Stimulated activated CD4-positive, alpha-beta T cell treated with anti-CD3 and anti-CD28 coated beads, TNF-alpha, amount 100 ng/mL, for 24 hours (primary cell): ENCODE measurements at places on chromosomes 2 and 18.

DNA sequence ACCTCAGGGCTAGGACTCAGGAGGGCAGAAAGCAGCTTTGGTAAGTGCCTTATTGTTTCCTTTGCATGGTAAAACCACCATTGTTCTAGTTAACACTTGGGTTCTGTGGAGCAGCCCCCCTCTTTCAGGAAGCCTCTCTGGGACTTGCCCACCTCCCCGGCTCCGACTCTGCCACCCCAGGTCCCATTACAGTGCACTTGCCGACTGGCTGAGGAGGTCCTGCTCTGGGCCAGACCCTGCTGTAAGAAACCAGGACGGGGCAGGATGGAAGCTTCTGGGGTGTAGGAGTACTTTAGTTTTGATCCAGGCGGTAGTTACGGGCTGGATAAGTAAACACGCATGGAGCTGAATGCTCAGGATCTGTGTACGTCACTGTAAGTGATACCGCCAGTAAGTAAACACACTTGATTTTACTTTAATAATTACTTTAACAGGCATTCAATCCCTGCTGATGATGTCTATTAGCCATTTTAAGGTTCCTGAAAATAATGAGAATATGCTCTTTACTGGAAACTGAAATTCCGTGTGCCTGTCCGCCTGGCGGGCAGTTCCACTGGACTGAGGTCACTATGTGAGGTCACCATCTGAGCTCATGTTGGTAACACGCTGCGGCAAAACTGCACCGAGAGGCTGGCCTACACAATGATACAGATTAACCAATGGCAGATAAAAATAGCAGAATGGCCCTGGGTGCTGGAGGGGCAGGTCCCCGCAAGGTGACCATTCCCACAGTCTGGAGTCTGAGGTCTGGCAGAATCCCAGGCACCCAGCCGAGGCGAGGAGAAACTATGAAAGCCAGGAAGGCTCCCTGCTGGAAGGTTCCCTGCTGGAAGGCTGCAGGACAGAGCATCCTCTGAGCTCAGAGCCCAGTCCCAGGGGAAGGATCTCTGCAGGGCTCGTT lies 25.2 kb downstream of the HS1BP3 start:
- DNase-seq = no peak

GRCh38 chr18:36592282-36592681 lies 236.5 kb downstream of the TPGS2 start:
- no peak for DNase-seq

GRCh38 chr2:222950638-222951285 lies 89.9 kb downstream of the ACSL3 start:
- DNase-seq = no peak

DNA sequence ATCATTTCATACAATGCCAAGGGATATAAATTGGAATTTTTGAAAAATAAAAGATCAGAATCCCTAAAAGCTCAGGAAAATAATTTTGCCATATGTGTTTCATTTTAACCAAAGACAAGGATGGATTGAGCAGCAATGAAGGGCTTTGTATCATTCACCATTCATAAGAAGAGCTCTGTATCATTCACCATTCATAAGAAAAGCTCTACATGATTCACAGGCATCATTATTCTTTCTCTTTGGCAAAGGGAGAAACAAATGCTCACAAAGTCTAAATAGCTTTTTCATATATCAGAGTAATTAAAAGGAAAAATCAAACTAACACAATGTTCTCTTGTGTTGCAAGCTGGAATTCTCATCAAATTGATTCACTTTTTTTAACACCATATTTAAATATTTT lies 169.1 kb upstream of the MC4R start:
- DNase-seq = no peak

DNA sequence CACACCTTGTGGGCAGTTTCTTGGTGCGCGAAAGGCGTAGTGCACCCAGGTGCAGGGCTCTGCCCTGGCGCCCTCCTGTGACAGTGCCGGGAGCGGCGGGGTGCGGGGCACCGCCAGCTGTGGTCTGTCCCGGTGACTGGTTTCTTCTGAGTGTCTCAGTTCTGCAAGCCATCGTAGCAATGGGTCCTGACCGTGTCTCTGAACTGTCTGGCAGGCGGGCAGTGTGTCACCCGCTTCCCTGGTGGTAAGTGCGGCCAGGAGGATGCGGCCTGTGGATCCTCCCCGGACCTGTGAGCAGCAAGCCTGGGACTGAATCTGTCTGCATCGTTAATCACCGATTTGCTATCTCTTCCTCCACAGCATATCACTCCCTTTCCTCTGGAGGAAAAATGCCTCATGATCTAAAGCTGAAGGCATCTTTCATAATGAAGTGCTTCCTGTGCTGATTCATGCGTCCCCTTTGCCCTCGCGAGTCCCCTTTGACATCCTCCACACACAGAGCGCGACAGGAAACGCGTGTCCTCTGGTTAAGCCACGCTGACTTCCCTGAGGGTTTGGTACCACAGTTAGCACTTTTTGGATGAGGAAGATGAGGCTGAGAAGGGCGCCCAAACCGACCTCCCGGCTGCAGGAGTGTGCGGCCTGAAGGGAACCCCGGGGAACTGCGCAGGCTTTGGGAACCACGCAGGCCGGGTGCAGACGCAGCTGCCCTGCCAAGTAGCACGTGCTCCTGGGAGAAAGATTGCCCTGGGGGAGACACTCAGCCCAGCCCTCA lies 416.0 kb upstream of the HS6ST1 start:
- no peak for DNase-seq

DNA sequence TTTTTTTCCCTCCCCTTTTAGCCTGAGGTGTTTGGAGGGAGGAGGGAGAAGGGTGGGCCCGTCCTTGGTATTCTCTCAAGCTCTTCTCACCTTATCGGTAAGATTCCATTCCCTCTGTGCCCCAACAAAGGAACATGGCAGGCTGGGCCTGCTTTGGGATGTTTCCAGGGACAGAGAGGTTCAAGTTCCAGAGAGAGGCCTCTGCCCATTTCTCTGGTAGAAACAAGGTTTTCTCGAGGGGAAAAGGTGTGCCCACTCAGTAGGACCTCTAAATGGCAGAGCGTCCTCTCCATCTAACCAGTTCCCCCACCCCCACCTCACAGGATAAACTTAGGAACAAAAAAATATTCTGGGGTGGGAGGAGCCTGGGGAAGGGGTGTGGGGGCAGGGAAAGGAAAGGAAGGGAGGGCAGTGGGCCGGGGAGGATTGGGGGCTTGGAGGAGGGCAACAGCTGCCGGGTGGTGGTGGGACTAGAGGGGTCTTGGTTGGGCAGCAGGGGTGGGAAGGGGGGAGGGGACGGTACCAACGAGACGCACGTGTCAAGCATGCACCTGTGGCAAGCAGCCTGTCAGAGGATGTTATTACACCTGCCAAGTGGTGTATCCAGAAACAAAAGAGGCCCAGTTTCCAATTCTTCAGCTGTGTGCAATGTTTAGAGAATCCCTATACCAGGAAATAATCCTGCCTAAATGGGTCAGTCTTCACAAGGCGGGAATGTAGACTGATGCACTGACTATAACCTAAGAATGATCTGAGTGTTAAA lies 2.1 kb downstream of the PCBP1 start:
- no peak for DNase-seq

DNA sequence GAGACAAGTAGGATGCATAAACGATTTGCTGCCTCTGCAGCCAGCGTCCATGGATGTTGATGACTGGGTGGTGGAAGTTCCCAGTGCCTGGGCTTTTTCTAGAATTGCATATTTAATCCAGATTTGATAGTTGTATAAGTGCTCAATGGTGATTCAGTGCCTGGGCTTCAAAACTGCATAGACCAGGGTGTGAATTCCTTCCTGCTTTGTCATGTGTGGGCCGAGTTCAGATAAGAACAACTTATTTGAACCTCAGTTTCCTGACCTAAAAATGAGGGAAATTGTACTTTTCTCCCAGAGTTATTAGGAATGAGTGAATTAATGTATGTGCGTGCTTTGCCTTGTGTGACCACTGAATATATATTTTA lies 154.6 kb downstream of the WDSUB1 start:
- DNase-seq = no peak

GRCh38 chr2:108169982-108170625 lies 69.7 kb upstream of the SULT1C3 start:
- no peak for DNase-seq

DNA sequence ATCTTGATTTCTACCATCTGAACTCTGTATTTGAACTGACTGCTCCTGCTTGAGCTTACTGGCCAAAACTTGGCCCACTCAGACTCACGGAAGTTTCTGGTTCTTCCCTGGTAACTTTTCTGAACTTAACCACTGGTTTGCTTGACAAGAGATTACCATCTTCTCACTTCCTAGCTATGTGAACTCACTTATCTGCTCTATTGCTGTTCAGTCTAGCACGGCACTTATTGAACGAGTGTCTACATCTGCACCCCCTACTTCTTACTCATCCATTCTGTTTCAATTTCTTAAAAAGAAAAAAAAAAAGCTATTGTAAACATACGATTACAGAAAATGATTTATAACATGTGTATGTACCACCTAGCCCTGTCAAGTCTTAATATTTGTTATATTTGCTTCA lies 9.0 kb downstream of the CKAP2L start:
- DNase-seq = no peak

GRCh38 chr2:200693836-200694470 lies 108.1 kb downstream of the AOX1 start:
- no peak for DNase-seq

DNA sequence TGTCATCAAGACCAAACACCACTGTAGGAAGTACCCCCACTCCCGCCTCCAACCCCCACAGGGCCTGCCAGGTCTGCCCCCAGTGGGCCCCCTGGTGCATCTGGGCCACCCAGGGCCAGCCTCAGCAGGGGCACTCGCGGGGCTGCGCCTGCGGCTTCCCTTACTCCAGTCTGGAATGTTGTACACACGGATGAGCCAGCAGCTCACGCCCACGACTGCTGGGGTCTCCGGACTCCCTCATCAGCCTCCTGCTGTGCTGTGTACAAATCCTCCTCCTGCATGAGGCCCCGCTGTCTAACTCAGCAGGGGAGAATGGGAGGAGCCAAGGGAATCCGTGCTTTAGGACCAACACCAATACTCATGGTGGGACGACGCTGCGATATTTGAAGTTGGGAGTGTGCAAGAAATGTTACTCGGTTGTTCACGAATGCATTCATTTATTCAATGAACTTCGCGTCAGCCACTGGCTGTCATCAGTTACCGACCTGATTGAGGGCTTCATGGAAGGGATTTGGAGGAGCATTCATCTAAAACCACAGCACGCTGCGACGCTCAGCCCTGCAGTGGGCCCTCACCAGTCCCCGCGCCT lies 654 bp upstream of the ASB1 start:
- DNase-seq = no peak

- no peak for DNase-seq
Measured at GRCh38 chr18:35581898-35582641, 530 bp downstream of the GALNT1 start.

GRCh38 chr2:187541086-187542085 lies 12.8 kb downstream of the TFPI start:
- no peak for DNase-seq

GRCh38 chr18:61854578-61855448 lies 38.0 kb downstream of the RNF152 start:
- no peak for DNase-seq

DNA sequence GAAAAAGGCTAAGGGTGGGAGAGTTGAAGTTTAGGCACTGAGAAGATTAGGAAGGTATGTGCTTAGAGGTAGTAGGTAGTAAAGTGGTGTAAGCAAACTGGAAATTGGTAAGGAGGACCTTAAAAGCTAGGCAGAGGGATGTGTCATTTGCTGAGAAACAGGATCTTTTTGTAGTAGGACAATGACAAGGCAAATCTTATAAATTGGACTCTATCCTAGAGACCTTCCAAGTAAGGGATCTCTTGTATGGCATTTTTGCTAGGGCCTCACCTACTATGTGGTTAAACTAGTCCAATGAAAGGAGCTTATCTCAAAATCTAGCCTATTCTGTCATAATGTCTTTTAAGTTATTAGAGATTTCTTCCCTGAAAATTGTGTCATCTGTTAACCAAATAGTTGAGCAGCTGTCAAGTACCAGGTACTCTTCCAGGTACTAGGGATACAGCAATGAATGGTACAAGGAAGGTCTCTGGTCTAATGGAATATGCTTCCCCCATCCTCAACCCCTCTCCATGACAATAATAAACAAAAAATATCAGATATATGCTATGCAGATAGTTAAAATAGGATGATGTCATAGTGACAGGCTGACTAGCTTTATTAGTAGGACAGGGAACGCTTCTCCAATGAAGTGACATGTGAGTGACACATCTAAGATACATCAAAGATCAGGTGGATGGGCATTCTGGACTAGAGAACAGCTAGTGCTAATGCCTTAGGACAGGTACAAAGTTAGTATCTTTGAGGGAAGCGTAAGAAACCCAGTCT lies 17.7 kb downstream of the RIOK3 start:
- DNase-seq = no peak

- no peak for DNase-seq
Measured at GRCh38 chr2:24021122-24021998, 11.5 kb downstream of the MFSD2B start.

DNA sequence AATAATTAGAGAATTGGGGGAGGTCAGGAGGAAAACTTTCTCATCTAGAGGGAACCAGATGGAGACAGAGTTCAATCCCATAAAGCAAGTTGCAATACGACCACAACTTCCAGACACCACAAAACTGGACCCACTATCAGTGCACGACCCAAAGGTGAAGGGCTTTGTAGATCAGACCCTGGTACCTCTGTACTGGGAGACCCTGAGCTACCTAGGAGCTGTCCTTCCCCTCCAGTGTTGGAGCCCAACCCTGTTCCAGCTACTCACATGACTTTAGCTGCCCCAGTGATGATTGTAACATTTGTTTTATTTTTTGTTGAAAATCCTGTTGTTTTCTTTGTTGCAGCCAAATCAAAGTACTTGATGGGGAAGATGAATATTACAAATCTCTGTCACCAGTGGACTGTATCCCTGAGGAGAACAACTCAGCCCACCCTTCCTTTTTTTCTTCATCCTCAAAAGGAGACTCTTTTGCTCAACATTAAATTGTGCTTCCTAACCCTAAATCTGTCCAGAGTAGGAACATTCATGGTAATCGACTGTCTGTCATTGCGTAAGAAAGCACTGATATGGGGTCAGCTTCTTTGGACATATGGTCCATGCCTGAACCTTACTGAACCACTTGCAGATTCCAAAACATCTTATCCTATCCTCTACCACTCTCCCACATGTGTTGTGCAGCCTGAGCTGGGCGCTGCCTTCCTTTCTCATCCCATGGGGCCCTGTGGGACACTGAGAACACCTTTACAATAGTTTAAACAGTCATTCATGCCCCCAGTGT lies 62.3 kb upstream of the SP5 start:
- no peak for DNase-seq

DNA sequence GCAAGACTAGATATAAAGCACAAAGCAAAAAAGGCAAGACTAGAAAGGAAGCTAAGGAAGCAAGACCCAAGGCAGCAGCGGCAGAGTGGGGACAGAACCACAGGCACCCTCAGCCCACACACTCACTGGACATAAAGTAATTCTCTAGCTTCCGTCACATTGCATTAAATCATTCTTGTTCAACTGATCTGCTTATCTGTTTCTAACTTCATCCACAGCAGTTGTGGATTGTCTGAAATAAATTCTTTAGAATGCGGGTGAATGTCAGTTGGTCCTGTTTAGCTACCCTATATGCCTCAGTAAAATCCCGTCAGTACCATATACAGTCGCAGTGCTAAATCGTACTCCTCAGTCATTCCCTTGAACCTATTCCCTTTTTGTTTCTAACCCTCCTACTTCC lies 183.2 kb upstream of the SLC39A10 start:
- no peak for DNase-seq
